ENCODE measurements at places on chromosomes 1 and 21. TPM values are rescaled to one million over a fixed set of nuclear protein-coding genes. Genes with fewer than 3 reads are reported as not detected.

DNA sequence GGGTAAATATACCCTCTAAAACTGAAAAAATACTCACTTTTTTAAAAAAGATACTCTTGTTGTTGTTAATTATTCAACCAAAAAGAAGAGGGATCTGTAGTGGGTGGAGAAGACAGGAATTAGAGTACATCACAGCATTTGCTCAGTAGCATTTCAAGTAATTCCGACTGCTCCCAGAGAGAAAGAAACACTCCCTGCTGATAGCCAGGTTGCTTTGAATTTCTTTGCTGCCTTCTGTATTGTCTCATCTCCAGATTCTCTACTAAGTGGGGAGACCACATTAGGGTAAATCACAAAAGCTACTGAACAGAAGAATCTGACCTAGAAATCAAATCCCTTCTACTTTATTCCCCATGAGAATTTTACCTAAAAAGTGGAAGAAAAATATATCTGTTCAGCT is 661.1 kb downstream of the BRINP3 start:
- DNase-seq = no peak

DNA sequence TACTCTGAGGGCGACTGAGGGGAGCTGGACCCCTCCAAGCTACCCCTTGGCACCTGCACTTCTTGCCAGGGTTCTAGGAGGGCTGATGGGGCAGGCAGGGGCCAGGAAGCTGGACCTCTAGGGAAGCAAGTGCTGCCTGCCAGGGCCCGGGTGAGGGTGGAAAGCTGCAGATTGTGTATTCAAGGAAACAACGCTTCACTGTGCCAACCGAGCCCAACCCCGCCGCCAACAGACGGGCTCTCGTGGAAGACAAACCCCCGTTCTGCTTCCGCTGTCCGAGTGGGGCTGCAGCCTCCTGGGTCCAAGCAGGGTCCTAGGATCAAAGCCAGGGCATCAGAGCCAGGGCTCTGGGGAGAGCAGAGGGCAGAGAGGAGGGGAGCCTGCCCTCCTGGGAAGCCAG is 3.2 kb downstream of the EFHD2 start:
- no peak for DNase-seq

GRCh38 chr1:154199563-154199879 is 6.6 kb downstream of the CFAP141 start:
- no peak for DNase-seq

DNA sequence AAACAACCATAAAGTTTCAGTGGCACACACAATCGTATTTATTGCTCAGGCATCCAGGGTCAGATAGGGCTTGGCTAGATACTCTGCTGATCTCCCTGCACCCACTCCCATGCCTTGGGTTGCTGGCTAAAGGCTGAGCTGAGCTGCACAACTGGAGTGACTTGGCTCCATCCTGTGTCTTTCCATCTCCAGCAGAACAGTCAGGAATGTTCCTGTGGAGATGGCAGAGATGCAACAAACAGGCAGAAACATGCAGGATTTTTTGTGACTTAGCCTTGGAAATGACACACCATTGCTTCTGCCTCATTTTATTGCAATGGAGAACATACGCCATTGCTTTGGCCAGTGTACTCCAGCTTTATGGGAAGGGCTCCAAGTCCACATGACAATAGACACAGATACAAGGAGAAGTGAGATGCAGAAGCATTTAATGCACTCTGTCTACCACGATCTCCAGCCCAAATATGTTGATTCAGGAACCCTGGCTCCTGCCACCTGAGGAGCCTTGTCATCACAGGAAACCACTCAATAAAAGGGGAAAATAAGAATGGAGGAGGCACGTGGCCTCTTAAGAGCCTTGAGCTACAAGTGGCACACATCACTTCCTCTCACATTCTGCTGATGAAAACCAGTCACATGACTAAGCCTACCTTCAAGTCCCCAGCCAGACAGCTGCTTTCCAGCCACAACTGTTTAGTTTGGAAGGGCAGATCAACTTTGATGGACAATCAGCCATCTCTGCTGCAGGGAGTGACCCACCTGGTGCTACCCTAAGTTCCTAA is 10.1 kb upstream of the GUCA2B start:
- DNase-seq = no peak

DNA sequence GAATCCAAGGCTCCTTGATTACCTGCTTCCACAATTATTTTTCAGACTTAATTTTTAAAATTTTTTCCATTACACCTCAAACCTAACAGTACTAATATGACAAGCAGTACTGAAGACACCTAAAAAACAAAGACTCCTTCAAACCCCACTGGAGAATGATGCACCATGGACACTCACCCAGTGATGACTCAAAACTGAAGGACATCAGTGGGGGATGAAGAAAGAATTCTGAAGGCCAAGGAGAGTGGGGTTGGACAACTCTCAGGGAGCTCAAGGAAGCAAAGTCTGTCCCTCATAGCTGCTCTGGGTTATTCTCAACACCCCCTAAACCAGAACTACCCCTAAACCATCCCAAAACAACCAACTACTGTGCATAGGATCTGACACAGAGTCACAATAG is 2.4 kb upstream of the ARHGAP29 start:
- no peak for DNase-seq

- DNase-seq = peak; percentile 45
These were observed 5.5 kb upstream of the ELOVL1 start for GRCh38 chr1:43373066-43373940.

- DNase-seq = no peak
These were observed 28.0 kb downstream of the STUM start for GRCh38 chr1:226576601-226577000.

- DNase-seq = peak; percentile 83
These were observed 12.7 kb upstream of the RAB4A start for GRCh38 chr1:229258031-229258756.

DNA sequence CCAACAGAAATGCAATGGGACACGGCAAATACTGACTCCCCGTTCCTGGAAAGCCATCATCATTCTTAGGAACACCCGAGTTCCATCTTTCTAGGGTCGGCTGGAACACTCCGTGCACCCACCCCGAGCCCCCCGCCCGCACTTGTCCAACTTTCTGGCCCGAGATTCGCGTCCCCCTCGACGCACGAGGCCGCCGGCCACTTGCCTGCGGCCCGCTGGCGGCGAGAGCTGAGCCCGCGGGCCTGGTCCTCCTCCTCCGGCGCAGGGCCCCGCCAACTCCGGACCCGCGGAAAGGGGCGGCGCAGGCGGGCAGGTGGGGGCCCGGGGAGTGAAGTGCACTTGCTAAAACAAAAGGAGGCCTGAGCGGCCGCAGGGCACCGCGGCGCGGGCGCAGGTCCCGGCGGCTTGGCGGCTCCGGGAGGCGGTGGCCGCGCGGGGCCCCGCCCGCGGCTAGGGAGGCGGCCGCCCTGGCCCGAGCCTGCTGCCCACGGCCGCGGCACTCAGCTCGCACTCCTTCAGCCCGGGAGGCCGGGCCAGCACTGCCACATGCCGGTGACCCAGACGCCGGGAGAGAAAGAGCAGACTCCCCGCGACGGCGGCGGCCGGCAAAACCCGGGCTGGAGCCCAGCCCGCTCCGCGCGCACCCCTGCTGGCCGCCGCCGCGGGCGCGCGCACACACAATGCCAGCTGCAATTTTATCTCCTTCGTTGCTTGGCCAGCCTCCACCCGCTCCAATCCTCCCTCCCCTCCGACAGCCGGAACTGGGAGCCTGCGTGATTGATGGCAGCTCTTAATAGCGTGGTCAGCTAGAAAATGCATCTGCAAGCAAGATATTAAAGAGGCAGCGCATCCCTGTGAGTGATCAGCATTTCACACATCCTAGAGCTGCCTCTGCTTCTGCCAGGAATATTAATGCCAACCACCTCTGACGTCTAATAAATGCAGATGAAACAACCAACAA is 114.3 kb downstream of the RERE start:
- DNase-seq = peak; percentile 91

DNA sequence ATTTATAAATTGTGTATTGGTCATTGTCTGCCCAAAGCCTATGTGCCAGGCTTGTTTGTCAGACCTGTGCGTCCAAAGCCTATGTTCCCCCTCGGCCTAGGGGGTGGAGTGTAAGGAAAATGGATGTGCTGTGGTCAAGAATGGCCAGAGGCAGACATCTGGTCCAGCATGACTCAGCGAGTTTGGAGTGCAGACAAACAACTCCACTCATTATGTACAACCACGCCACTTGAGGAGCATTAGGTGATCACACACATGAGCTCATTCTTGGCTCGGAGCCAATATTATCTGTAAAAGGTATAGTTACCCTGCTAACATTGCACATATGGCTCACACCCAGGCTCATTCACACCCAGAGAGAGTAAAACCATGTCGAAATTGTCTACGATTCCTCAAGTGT is 1047.6 kb upstream of the ADGRL4 start:
- DNase-seq = no peak

DNA sequence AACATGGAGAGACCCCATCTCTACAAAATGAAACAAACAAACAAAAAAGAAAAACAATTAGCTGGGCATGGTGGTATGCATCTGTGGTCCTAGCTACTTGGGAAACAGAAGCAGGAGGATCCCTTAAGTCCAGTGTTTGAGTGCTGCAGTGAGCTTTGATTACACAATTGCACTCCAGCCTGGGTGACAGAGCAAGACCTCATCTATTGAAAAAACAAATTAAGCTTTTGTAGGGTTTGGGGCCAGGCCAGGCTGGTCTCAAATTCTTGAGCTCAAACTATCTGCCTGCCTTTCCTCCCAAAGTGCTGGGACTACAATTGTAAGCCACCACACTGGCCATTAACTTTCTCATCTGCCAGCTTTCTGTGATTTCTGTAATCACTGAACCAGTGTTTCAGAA is 27.2 kb downstream of the NIPAL3 start:
- no peak for DNase-seq

DNA sequence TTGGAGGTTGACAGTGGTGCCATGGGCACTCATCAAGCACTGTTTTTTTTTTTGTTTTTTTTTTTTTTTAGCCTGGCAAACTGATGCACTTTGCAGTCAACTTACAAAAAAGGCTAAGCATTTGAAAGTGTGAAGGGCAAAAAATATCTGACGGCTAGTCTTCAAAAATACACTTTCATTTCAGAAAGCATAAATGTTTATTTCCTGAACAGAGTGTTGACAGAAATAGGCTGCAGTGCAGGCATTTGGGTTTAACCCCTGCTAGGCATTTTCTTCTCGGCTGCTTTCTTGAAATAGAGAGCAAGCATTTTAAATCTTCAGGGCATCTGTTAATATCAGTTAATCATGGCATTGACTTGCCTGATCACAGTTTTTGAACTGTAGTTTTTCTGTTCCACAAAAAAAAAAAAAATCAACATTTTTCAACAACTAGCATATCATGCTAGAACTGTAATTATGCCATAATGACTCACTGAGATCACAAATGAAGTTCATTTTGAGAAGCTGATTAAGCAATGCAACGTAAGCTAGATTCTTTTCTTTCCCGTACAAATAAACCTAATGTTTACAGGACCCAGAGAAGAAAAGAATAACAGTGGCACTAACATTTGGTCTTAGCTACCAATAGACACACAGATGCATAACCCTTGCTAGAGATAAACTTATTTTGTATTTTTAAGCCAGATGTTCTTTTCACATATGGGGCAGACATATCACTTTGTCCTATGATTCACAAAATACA is 100.4 kb upstream of the USH2A start:
- no peak for DNase-seq

GRCh38 chr1:39687243-39687642 is 4.0 kb downstream of the HPCAL4 start:
- DNase-seq = no peak

GRCh38 chr1:19704247-19705113 is 39.8 kb downstream of the HTR6 start:
- peak; percentile 72 for DNase-seq

GRCh38 chr1:88780485-88780884 is 96.4 kb downstream of the PKN2 start:
- DNase-seq = no peak

GRCh38 chr1:33321178-33321577 is 280 bp upstream of the A3GALT2 start:
- DNase-seq = no peak

GRCh38 chr1:117275055-117275454 is 64.3 kb upstream of the VTCN1 start:
- DNase-seq = no peak

- DNase-seq = peak; percentile 68
These were observed 17.8 kb downstream of the GNG12 start for GRCh38 chr1:67815303-67816094.

DNA sequence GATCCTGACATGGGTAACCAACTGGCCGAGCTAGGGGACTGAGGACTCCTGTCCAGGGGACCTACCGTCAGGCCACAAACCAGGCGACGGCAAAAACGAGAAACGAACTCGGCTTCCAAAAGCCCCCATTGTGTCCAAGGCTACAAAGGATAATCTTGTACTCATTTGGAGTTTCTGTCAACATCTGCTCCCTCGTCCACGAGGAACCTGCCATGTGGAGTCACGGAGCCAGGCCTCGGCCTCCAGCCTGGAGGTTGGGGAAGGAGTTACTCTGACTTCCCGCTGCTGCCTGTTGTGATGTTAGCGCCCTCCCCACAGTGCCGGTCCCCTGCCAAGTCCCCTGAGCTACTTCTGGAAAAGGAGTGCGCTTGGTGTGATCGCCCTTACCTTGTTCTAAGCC is 7.3 kb downstream of the KRTAP10-1 start:
- no peak for DNase-seq

Gene PTPN22
- total RNA-seq = 0.24 TPM

Gene PLA2G2C
- total RNA-seq = not detected

Gene KIF26B
- 0.86 TPM for total RNA-seq

Gene PLCH2
- total RNA-seq = 3.1 TPM

Gene DNASE2B
- total RNA-seq = not detected

Gene GJA5
- not detected for total RNA-seq

Gene ITLN2
- not detected for total RNA-seq

Gene MEF2D
- 54.1 TPM for total RNA-seq

Gene KCNJ9
- total RNA-seq = not detected

Gene GBP3
- total RNA-seq = 95.4 TPM

Gene TAGLN2
- total RNA-seq = 708 TPM

Measured in Calu3 (cell line).